LHCN-M2 (cell line): ENCODE measurements at places on chromosomes 12 and 14.

- DNase-seq = no peak
These were observed 46.0 kb downstream of the DLK1 start for GRCh38 chr14:100772607-100773165.

- DNase-seq = no peak
These were observed 135.7 kb downstream of the SCARB1 start for GRCh38 chr12:124727922-124728321.

DNA sequence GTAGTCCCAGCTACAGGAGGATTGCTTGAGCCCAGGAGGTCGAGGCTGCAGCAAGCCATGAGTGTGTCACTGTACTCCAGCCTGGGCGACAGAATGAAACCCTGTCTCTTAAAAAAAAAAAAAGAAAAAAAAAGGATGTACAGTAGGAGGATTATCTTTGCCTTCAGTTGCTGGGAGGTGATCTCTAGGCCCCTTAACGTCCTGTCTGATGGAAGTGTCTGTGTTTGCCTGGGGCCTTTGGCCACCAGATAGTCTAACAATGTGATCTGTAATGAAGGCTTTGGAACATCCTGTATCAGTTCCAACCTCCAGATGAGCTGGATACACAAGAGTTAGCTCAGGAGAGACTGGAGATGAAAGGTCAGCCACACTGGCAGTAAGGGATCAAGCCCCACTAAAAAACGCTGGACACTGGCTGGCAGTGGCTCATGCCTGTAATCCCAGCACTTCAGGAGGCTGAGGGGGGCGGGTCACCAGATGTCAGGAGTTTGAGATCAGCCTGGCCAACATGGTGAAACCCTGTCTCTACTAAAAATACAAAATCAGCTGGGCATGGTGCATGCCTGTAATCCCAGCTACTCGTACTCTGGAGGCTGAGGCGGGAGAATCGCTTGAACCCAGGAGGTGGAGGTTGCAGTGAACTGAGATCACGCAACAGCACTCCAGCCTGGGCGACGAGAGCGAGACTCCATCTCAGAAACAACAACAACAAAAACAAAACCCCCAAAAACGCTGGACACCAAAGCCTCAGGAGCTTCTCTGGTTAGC is 19.0 kb upstream of the HNF1A start:
- no peak for DNase-seq

GRCh38 chr12:51590347-51591015 is 552 bp upstream of the SCN8A start:
- peak; percentile 77 for DNase-seq

GRCh38 chr14:32940066-32940651 is 1.5 kb downstream of the NPAS3 start:
- no peak for DNase-seq
